Activated CD4-positive, CD25-positive, alpha-beta regulatory T cell treated with anti-CD3 and anti-CD28 coated beads, Interleukin-2, amount 50 U/mL, for 16 hours (primary cell): ENCODE measurements at places on chromosomes 4 and X.

DNA sequence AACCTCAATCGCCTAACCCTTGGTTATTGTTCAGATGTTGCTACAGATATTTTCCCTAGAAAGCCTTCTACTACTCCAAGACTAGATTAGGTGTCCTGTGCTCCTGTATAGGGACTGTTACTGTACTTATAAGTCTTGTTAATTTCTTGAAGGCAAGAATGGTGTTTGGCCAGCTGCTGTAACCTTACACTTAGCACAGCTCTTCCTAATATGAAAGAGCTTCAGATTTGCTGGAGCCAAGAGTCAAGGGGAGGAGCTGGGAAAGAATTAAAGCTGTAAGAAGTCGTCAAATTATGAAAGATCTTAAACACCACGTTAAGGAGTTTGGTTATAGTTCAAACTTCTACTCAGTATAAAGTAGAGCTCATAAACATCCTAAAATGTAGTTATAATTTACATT, 245.9 kb upstream of the TLL1 start:
- no peak for DNase-seq

GRCh38 chr4:164937576-164938270, 39.7 kb downstream of the TRIM61 start:
- no peak for DNase-seq

DNA sequence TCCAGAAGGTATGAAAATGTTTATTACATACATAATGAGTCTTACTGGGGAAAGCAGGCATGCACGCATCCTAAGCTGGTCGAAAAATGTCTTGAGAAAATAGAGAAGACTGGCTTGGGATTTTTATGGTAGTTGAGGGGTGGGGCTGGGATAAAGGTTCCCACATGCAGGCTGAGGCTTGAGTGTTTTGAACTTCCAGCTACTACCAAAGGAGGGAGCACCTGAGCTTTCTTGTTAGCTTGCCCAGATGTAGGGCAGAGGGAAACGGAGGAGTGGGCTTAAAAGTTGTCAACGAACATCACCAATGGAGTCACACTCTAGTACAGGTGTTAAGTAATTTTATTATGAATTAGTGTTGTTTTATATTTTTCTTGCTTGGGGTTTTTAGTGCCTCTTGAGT, 39.6 kb upstream of the SRPX start:
- DNase-seq = no peak

- DNase-seq = no peak
Observed at GRCh38 chrX:10399043-10399741, 221.2 kb downstream of the MID1 start.

GRCh38 chr4:23413631-23414030, 476.2 kb downstream of the PPARGC1A start:
- no peak for DNase-seq

GRCh38 chrX:112841820-112842157, 1.2 kb upstream of the AMOT start:
- no peak for DNase-seq

GRCh38 chr4:20192736-20193135, 59.0 kb upstream of the SLIT2 start:
- DNase-seq = no peak

GRCh38 chrX:132776486-132777210, 181.8 kb downstream of the HS6ST2 start:
- DNase-seq = no peak

GRCh38 chrX:156008915-156009314, 11.4 kb downstream of the IL9R start:
- no peak for DNase-seq
